ENCODE measurements at places on chromosomes 1 and 21.

DNA sequence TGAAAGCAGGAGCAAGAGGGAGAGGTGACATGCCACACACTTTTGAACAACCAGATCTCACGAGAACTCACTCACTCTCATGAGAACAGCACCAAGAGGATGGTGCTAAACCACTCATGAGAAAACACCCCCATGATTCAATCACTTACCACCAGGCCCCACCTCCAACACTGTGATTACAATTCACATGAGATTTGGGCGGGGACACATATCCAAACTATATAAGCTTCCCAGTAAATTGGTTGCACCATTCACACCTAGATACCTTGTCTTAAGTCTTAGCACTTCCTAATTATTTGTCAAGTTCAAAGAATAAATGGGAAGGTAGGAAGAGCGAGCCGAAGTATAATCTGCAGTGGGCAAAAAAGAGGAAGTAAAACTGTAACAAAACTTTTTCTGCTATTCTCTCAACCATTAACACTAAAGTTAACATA, 34.3 kb downstream of the AMY1C start:
- DNase-seq = no peak

GRCh38 chr21:25079053-25079452, 528.2 kb downstream of the MRPL39 start:
- DNase-seq = no peak

DNA sequence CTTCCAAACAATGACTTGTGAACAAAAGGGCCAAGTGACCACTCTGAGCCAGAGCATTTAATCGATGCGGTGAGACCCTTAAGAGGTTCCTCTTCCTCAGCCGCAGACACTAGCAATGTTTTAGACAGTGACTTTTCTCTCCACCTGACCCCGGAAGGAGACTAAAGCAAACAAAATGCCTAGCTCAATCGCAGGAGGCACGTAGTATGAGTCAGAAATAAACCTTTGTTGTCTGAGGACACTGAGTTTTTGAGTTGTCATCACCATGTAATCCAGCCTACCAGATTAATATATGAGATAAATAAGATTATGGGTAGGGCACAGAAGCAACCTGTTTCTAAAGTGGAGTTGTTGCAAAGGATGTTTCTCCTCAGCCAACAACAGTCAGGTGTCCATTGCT, 326.2 kb upstream of the DUSP10 start:
- no peak for DNase-seq

GRCh38 chr1:86914998-86915736, 732 bp downstream of the HS2ST1 start:
- peak; percentile 28 for DNase-seq

DNA sequence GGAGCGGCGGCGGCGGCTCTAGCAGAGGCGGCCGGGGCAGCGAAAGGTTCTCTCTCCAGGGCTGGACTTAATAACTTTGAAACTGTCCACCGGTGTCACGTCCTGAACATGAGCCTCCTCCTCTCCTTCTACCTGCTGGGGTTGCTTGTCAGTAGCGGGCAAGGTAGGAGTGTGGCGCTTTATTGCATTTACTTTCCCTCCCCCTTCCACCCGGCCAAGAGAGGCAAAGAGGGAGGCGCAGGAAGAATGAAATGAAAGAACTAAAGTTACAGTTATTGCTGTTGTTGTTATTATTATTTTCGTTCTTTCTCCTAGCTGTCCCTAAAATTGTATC, 214 bp downstream of the NCAM2 start:
- no peak for DNase-seq

Measured in germinal center (tissue), 1 donor.